ENCODE measurements at places on chromosomes 11 and 22.
A peak's percentile ranks its signal among the peaks of the same experiment; 100 is the strongest.

DNA sequence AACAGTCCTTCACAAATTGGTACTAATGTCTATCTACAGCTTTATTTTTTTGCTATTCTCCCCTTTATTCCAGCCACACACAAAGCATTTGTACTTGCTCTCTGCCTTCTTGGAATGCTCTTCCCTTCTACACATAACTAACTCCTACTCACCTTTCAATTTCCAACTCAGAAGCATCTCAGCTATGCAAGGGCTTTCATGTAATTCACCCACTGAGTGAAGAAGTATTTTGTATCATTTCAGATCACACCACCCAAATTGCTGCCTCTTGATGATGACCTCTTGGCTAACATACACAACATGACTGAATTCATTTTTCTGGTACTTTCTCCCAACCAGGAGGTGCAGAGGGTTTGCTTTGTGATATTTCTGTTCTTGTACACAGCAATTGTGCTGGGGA is at the start of gene OR4X2:
OR4X2 (plus strand) TSS at position 301 of the 400 bp plus-strand sequence; CDS start at position 301, 0 bp downstream.
- no peak for DNase-seq

GRCh38 chr11:133965031-133965601 is 8.3 kb upstream of the IGSF9B start:
- DNase-seq, result peak; percentile 48

- no peak for DNase-seq
Measured at GRCh38 chr11:104764710-104765045, 133.6 kb downstream of the CASP12 start.

DNA sequence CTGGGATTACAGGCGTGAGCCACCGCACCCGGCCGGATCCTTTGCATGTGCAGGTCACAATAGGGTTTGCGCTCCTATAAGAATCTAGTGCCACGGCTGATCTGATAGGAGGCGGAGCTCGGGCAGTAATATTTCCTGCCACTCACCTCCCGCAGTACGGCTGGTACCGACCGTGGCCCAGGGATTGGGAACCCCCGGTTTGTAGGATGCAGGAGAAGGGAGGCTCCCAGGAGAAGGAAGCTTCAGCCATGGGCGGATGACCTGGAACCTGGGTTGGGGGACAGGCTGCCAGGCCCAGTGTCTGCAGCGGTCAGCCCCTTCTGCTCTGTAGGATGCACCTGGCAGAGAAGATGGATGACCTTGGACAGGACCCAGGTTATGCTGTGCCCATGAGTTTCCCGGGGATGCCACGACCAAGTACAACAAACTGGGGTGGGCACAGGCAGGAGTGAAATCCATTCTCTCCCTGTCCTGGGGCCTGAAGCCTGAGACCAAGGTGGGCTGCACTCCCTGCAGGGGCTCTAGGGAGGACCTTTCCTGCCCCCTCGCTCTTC is 818.9 kb downstream of the BRD1 start:
- no peak for DNase-seq

GRCh38 chr11:64753380-64754123 is 6.2 kb downstream of the PYGM start:
- DNase-seq, result no peak
